ENCODE measurements at places on chromosomes 5 and 9.

DNA sequence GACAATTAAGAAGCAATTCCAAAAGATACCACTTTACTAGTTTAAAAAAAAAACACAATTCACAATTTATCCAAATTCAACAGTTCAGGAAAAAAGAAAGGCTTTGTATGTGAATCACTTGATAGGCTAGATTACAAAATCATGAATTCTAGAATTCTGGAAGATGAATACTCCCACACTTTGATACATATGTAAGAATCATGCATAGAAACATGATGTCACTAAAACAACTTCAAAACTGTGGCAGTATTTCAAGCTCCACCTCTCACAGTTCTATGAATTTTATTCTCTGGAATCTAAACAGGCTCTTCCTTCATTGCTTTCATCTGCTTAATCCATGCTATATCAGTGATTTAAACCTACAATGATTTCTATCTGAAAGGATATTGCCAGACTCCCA, 51.0 kb downstream of the GNAQ start:
- no peak for DNase-seq

DNA sequence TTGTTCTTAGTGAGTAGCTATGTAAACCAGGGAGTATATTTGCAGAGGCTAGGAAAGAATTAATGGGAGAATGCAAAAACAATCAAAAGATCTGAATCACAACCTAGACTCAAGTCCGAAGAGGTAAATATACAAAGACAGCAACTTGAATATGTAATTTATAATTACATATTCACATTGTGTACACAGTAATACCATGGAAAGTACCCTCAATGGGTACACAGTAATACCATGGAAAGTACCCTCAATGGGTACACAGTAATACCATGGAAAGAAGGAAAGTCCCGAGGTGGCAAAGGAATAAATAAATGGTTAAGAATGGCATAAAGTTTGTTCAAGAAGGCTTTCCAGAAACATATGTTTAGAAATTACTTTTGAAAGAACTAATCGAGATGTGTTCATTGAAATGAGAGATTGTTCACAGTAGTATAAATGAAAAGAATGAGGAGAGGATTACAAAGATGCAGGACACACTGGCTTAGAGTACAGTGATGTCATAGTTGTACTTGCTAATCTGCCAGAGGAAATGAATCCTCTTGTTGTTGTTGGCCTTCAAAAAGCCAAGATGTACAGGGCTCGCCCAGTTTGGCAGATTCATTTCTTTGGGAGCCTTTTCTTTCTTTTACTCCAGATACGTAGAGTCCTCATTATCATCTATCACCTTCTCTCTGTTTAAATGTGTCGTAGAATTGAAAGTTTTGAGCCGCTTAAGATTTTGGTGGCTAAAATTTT, 116.0 kb downstream of the UNC13B start:
- DNase-seq = no peak

- no peak for DNase-seq
Measured at GRCh38 chr5:51567636-51568035, 184.4 kb downstream of the ISL1 start.

GRCh38 chr9:34087370-34087769, 38.7 kb upstream of the UBAP2 start:
- no peak for DNase-seq

DNA sequence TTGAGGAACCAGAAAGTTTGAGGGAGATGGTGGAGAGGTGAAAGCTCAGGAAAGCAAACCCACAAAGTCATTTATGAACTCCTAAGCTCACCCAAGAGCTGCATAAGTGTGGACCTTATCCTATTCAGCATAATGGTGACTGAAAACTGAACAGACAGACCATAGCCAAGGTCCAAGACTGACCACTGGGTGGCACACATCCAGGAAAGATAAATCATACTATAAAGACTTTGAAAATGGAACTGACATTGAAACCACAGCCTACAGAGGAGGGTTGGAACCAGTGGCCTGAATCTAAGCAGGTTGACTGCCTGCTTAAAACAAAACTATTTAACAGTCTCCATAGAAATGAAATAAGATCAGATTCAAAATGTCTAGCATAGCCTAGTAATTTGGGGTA, 121.0 kb upstream of the RGS7BP start:
- no peak for DNase-seq

DNA sequence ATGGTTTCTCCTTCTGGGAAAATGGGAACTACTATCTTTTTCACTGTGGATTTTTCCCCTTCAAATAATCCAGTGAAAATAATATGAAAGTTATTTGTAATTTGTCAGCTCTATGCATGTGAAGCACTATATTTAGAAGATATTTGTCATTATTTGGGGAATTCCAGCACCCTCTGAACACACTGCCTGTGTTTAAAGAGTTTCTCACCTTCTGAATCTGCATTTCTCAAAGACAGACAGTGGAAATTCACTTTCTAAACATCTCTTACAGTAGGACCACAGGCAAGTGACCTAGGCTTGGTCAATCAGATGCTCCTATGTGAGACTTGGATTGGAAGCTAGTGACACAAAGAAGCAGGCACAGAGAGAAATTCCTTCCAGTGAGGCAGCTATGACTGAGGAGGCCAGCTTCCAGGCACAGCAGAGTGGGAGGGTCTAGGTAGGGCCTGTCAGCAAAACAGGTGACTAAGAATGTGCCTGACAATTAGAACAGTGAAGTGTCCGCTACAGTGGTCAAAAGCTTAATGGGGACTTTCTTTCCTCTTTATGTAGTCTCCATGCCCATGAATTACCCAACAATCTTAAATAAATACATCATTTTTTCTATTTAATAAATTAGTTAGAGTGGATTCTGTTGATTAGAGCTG, 167.2 kb downstream of the HMHB1 start:
- DNase-seq = no peak

DNA sequence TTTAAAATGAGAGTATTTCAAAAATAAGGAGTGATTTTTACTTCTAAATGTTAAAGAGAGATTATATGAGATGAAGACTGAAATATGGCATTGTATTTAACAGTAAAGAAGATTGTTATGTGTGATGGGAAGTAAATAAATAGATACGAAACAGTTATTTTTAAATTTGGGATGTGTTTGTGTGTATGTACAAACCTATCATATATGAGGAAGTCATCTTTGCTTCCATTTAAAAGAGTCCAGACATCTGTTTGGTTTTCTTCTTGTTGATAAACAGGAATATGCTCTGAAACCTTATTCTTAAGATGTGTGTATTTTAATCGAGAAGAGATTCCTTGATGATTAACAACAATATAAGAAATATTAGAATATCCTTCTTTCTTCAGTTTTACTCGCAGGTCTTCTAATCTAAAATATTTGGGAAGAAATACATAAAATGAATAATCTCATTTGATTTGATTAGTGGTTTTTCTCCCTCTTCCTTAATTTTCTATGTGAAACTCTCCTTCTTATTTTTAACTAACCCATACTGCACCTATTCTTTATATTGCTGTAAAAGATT, 4.9 kb downstream of the SELENOP start:
- DNase-seq = no peak

- no peak for DNase-seq
Measured at GRCh38 chr9:120386390-120387131, 193.4 kb downstream of the CDK5RAP2 start.

Measured in stimulated activated CD4-positive, alpha-beta T cell treated with anti-CD3 and anti-CD28 coated beads, Interleukin-1b, Interleukin-23, amount 100 ng/mL, for 24 hours (primary cell).